ENCODE measurements at places on chromosomes 1 and 21. TPM values are rescaled to one million over a fixed set of nuclear protein-coding genes. Genes with fewer than 3 reads are reported as not detected.

F3 gene
- 506 TPM for total RNA-seq

GPR25 gene
- not detected for total RNA-seq

OR2T5 gene
- total RNA-seq = not detected

LAD1 gene
- not detected for total RNA-seq

POTED gene
- not detected for total RNA-seq

FCGR3B gene
- not detected for total RNA-seq

CACNA1S gene
- total RNA-seq = not detected

TSPAN2 gene
- under 0.01 TPM for total RNA-seq

KCNQ4 gene
- total RNA-seq = under 0.01 TPM

JAM2 gene
- under 0.01 TPM for total RNA-seq

DMRTA2 gene
- 0.32 TPM for total RNA-seq

TPTE gene
- 0.43 TPM for total RNA-seq

ARMH1 gene
- total RNA-seq = 0.43 TPM

GFI1 gene
- under 0.01 TPM for total RNA-seq

CFHR4 gene
- total RNA-seq = not detected

NBPF14 gene
- 22.9 TPM for total RNA-seq

PLCH2 gene
- under 0.01 TPM for total RNA-seq

OR2T33 gene
- total RNA-seq = not detected

HSPB7 gene
- 3.5 TPM for total RNA-seq

ANKRD35 gene
- total RNA-seq = 1.3 TPM

ITLN1 gene
- total RNA-seq = not detected

POU3F1 gene
- total RNA-seq = under 0.01 TPM

SLAMF9 gene
- total RNA-seq = not detected

CCDC185 gene
- total RNA-seq = not detected

LRRC71 gene
- total RNA-seq = not detected

C8A gene
- total RNA-seq = not detected

SLFNL1 gene
- total RNA-seq = under 0.01 TPM

SPRR2B gene
- not detected for total RNA-seq
